ENCODE measurements at places on chromosomes 3 and 15. TPM values are rescaled to one million over a fixed set of nuclear protein-coding genes. Genes with fewer than 3 reads are reported as not detected.

DNA sequence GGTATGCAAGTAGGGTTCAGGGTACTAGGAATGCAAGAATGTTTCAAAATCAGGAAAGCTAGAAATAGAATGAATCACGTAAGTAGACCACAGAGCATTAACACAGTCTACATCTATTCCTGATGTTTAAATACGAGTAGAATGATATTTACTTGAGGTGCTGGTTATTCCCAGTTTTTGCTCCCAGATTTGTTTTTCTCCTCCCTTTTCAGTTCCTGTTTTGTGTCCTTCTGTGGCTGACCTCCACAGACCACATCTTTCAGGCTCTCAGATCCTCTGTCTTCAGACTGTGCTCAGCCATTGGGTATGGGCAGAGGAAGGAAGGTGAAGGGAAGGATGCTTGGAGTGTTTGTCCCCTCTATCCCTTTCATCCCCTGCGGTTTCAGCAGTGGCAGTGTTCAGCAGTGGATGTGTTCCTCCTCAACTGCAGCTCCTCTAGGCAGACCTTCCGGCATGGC is 276.6 kb downstream of the ZNF621 start:
- no peaks in the 10 kb centered on the region for H3K4me1 ChIP-seq
- no peaks in the 10 kb centered on the region for H3K36me3 ChIP-seq
- no peak overlapping the region for H3K27ac ChIP-seq
- H3K4me3 ChIP-seq = no peak overlapping the region
- H3K27me3 ChIP-seq = no peaks in the 10 kb centered on the region

- no peaks in the 10 kb centered on the region for H3K27me3 ChIP-seq
- H3K4me3 ChIP-seq = no peak overlapping the region
- no peak for DNase-seq
- no peaks in the 10 kb centered on the region for H3K4me1 ChIP-seq
Measured at GRCh38 chr3:138732456-138732855, 102.3 kb downstream of the PIK3CB start.

GRCh38 chr15:101382544-101382943 is 87.5 kb upstream of the SNRPA1 start:
- no peak overlapping the region for H3K4me3 ChIP-seq
- no peaks in the 10 kb centered on the region for H3K4me1 ChIP-seq
- no peak overlapping the region for H3K27ac ChIP-seq
- no peaks in the 10 kb centered on the region for H3K27me3 ChIP-seq
- DNase-seq = no peak
- no peaks in the 10 kb centered on the region for H3K36me3 ChIP-seq

GRCh38 chr3:156643729-156644389 is 30.5 kb upstream of the TIPARP start:
- no peak overlapping the region for H3K4me3 ChIP-seq
- no peaks in the 10 kb centered on the region for H3K36me3 ChIP-seq
- H3K27me3 ChIP-seq = no peaks in the 10 kb centered on the region
- H3K27ac ChIP-seq = no peak overlapping the region
- no peak for DNase-seq

GRCh38 chr3:33920511-33920910 is 122.1 kb downstream of the PDCD6IP start:
- no peak overlapping the region for H3K27ac ChIP-seq
- H3K4me1 ChIP-seq = no peaks in the 10 kb centered on the region
- H3K4me3 ChIP-seq = no peak overlapping the region
- no peaks in the 10 kb centered on the region for H3K36me3 ChIP-seq

DNA sequence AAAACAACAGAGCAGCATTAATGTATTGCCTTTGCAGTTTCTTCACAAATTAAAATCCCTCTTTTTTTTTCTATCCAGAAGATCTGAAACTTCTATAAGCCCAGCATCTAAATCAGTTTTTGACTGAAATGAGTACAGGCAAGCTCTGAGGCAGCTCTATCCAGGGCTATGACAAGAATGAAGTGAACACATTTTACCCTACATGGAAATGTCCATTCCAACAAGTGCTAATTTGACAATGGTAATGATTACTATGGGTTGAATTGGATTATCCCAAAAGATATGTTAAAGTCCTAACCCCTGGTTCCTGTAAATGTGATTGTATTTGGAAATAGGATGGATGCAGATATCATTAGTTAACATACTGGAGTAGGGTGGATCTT is 115.7 kb downstream of the RPL22L1 start:
- H3K27me3 ChIP-seq = no peaks in the 10 kb centered on the region
- peaks cover 46% of the 10 kb centered on the region for H3K4me1 ChIP-seq
- no peak overlapping the region for H3K4me3 ChIP-seq
- H3K36me3 ChIP-seq = no peaks in the 10 kb centered on the region

Gene ROBO1
- total RNA-seq = 13.4 TPM

Gene PFKFB4
- 3.7 TPM for total RNA-seq

Gene GOLGA8Q
- total RNA-seq = not detected

Gene PRR20G
- total RNA-seq = not detected

Gene EAF1
- 5.2 TPM for total RNA-seq

Gene FAM107A
- 93.4 TPM for total RNA-seq

Gene DNAH1
- 7.6 TPM for total RNA-seq

Data from ascending aorta (tissue), 2 donors.